Spinal cord (tissue), 10 donors: ENCODE measurements at places on chromosomes 5 and 9. TPM values are rescaled to one million over a fixed set of nuclear protein-coding genes. Genes with fewer than 3 reads are reported as not detected.

OTP gene
- 0.83 TPM for total RNA-seq

ZNF483 gene
- total RNA-seq = 34.6 TPM

FOXD4L5 gene
- total RNA-seq = 0.40 TPM

THOC3 gene
- total RNA-seq = 39.2 TPM

TTC1 gene
- 63.0 TPM for total RNA-seq

CDH9 gene
- 3.2 TPM for total RNA-seq

ADRA1B gene
- total RNA-seq = 2.1 TPM

PCDHA11 gene
- 10.8 TPM for total RNA-seq

GPR150 gene
- 0.06 TPM for total RNA-seq

ACOT12 gene
- 3.8 TPM for total RNA-seq

GRCh38 chr9:3857673-3858072, 331.9 kb upstream of the RFX3 start:
- no peak for DNase-seq

DNA sequence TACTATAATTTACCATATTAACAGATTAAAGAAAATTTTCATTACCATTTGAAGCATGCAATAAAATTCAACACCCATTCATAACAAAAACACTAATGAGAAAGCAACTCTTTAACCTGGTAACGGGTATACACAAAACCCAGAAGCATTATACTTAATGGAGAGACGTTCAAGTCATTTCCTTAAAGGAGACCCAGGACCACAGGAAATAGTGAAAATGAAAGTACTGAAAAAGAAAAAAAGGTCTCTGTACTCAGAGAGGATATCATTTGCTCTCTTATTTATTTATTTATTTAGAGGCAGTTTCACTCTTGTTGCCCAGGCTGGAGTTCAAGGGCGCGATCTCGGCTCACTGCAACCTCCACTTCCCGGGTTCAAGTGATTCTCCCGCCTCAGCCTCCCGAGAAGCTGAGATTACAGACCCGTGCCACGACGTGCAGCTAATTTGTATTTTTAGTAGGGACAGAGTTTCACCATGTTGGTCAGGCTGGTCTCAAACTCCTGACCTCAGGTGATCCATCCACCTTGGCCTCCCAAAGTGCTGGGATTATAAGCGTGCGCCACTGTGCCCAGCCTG, 61.6 kb downstream of the SETX start:
- DNase-seq = no peak

GRCh38 chr5:108763222-108763916, 15.7 kb downstream of the FER start:
- no peak for DNase-seq

DNA sequence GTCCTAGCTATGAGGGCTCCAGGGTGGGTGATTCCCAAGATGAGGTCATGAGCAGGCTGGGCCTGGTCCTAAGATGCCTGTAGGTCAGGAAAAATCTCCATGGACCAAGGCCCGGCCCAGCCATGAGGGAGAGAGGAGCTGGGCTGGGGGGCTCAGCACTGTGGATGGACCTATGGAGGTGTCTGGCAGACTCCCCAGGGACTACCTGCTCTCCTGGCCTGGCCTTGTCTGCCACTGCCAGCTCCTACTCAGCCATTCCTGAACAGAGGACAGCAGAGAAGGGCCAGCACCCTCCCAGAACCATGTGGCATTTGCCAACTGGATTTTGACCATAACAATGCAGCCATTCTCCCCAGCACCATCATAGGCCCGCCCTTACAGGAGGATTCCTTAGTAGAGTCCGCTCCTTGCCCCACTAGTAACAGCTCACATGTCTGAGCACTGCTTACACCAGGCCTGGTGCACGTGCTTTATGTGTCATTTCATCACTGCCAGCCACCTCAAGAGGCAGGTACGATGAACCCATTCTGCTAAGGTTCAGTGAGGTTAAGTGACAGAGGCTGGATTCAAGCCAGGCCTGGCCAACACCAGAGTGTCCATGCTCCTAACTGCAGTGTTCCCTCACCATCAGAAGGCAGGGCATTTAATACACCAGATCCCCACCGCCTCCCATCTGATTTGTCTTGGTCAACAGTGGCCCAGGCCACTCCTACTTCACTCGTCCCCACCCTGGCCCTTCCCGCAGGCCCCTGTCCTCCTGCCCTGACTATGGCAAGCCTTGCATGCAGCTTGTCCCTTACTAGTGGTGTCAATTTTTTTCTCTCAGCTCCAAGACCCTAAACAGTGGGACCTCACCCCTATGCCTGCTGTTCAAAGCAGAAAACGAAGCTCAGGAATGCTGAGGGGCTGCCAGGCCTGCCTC, 669 bp downstream of the IL13 start:
- no peak for DNase-seq

DNA sequence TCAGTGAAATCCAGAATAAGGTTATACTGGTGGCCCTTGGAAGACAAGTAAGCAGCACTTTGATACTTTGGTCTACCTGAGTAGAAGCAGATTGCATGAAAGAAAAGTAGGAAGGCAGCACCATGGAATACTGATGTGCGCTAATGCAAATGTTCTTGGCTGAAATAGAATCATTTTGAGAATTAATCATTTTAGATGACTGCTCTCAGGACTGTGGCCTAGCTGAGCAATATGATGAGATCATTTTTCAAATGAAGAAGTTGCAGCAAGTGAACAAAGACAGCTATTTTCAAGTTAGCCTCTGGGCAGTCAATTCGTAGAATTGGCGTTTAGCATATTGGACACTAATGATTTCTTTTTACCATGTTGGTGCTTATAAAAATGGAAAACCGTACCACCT, 483.5 kb downstream of the TMEM232 start:
- DNase-seq = no peak

DNA sequence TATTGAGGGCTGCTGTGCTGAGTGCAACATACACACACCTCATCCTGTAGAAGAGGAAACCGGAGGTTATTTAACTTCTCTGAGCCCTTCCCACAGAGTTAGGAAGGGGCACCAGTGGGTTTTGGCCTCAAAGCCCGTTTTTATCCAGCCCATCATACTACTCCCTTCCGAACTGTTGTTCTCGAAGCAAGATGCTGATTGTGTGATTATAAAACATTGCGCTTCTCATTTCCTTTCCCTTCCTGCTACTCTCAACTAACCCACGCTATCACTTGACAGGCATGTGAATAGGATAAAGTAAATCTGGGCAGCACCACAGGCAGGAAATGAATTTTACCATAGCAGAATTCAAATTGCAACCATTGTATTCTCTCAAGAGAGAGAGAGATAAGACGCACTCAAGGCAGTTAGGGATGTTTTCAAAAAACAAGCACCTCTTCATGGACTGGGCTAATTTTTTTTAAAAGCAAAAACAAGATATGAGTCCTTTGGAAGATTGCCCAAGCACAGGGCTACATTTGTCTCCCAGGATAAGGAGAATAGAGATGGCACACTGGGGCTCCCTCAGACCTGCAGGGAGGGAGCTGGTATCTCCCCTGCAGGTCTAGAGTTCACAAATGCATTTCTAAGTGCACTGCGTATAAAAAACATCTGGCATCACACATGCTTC, 52.6 kb downstream of the GNA14 start:
- DNase-seq = no peak

DNA sequence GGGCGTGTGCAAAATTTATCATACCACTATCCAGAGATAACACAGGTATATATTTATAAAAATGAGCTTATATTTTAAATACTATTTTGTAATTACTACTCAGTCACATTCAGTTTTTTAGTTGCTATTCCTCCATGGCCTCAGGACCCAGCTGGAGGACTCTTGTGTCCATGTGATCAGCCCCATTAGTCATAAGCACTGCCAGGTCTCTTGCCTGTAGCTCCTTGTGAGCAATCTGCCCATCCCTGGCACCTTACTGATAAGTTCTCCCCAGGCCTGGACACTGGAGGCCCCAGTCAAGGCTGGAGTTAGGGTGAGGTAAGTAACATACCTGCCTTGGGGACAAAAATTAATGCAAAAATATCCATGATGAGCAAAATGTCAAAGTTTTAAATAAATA, 29.5 kb upstream of the ADRB2 start:
- DNase-seq = no peak

- no peak for DNase-seq
These were observed 59.5 kb upstream of the GGTA1 start for GRCh38 chr9:121559183-121559582.

DNA sequence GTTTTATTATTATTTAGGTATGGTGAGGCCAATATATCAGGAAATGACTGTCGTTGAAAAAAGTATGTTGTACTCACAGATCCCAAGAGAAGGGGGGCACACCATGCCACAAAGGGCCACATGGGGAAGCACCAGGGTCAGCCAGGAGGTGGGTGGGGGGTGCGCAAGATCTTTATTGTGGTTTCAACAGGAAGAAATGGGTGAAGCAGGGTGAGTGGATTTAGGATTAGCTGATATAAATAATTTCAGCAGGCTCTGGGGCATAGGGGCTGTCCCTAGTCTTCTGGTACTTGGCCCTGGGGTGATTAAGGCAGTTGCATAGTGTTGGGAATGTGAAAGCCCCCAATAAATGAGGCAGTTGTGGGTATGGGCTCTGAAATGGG, 8.6 kb downstream of the PDCD1LG2 start:
- no peak for DNase-seq

GRCh38 chr9:77807846-77808750, 160.0 kb upstream of the GNA14 start:
- no peak for DNase-seq

- DNase-seq = no peak
These were observed 28.2 kb downstream of the WDR41 start for GRCh38 chr5:77463905-77464304.

DNA sequence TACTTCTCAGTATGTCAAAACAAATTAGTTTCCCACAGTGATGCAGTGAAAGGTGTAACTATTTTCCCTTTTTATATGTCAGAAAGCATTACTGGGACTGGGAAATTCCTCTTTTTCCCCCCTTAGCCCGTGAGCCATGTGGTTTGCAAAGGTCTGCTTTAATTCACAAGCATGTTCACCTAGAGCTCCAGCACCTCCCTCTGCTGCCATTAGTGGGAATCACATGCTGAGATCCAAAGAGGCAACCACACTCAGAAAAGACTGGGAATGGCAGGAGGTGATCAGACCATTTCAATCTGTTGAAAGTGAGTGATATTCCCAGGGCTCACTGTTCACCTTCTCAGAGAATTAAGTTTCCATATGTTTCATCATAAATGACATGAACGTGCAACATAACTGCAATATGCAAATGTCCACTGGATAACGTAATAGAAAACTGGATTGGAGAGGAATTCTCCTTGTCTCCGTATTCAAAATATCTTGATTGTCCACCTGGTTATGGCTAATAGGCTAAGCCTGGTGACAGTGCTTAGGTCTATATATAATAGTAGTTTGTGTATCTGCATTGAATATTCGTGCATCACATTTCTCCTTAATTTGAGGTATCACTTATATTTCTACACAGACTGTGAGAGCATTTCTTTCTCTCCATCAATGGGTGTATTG, 703.5 kb upstream of the WWC1 start:
- no peak for DNase-seq

DNA sequence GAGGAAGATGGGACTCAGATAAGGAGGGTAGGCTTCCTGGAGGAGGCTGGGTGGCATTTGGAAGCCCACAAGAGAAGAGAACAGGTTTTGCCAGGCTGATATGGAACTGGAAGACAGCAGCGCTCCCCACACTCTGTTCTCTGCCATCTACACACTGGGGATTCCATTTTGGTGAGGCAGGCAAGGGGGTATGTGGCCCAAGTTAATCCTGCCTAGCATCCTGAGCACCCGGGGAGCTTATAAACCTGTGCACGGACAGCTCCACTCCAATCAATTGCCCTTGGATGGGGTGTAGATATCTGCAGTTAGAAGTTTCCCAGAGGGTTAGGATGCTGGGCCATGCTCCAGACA, 158.8 kb downstream of the MACROH2A1 start:
- no peak for DNase-seq

- DNase-seq = no peak
These were observed 78.8 kb downstream of the FSTL4 start for GRCh38 chr5:133533541-133533940.
